SK-N-DZ (cell line): ENCODE measurements at places on chromosomes 7 and 10.

GRCh38 chr10:58467931-58468635, 44.6 kb upstream of the BICC1 start:
- DNase-seq = no peak

DNA sequence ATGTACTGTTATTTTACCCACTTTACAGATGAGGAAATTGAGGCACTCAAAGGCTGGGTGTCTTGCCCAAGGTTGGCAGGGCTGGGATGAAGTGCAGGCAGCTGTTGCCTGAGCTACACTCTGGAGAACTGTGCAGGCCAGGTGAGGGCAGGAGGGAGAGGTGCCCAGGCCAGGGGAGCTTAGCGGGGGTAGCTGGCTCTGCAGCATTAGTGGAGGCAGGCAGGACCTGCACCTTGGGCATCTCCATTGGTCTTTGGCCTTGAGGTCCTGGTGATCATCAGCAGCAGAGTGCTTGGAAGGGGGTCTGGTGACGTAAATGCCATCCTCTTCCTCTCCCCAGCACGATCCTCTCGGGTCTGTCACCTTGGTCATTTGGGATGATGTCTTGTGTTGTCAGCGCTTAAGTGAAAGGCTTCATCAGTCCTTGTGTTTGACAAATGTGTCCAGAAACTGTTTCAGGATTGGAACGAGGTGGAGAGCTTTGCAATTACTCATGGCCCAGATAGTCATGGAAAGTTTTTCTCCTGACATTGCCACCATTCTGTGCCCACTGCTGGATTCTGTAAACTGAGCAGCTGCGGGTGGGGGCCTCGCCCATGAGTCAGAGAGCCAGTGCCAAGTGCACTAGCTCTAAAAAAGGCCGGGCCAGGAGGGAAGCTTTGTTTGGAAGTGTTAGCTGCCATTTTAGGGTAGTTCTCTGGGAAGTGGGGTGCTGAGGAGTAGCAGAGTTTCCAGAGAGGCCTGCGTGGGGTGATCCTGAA, 47.6 kb downstream of the TSPAN15 start:
- DNase-seq = no peak

GRCh38 chr10:83765731-83766130, 373.6 kb upstream of the GHITM start:
- DNase-seq = no peak

DNA sequence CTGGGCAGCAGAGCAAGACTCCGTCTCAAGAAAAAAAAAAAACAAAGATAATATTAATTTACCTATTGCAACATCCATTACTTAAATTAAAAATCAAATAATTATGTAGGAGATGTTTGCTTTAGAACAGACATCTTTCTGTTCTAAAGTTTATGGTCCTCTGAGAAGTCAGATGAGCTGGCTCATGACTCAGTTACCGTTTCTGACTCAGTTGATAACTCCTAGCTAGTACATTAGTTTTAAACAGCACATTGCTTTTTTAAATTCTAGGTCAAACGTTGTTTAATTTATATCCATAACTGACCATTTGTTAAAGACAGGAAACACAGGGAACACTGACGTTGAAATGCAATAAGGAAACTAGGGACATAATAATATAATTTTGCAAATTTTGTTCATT, 162.7 kb downstream of the ETV1 start:
- no peak for DNase-seq

DNA sequence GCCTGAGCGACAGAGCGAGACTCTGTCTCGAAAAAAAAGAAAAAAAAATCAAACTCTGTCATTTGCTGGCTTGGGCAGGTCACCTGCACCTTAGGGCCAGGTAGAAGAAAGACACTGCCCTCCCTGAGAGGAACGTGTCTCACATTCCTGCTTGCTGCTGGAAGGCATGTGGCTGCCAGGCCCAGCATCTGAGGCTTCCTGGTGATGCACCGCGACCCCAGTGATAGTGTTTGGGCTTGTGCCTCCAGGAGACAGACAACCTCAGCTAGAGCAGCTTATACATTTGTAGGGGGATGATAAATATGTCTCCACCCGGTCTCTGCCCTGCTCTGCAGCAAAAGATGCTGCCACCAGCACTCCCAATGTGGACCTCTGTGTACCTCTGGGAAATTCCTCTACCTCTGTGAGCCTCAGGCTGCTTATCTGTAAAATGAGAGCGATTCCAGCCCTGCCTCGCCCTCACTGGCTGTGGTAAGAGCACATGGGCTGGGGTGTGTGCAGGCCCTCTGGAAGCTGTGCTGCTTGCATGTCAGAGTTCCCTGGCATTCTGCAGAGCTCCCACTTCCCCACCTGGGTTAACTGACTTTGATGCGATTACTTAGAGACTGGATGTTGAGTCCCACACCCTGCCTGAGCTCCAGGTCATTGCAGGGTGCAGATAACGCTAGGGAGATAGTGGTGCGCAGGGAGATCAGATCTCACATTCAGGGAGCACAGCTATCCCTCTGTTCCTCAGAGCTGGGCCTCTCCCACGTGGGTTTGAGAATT, 19.9 kb downstream of the SLC29A3 start:
- DNase-seq = peak; percentile 54

DNA sequence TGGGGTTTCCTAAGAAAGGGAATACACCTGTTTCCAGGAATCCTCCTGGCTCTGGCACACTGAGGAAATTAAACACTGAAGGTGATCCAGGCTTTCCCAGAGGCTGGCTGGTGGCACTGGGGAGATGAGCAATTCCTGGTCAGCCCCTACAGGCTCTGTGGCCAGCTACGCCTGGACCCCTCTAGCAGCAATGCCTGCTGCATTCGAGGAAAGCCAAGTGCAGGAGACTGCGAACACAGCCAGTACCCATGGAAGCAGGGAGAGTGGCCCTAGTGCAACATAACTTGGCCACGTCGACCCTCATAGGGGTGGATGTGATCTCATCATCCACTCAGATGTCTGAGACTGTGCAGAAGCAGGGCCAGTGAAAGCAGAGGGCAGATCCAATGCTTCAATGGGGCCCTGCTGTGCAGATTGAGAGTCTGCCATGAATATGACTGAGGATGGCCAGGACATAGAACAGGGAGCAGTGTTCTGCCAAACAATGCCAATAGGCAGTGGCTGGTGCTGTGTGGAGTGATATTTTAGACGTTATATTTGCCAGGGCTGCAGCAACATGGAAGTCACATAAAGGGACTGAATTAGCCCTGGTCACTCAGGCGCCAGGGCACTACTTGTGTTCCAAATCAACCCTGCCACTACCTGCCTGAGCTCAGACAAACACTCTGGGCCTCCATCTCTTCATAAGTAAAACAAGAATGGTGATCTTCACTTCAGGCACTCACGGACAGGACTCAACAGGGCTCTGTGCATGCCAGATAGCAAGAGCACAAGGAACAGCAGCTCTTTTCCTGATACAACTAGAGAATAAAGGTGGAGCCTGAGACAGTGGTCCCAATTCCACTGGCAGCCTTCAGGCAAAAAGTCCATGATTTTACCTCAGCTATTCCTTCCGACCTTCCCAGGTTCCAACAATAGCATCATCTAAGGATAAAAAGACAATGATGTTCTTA, 2.4 kb downstream of the ZNF488 start:
- DNase-seq = no peak

DNA sequence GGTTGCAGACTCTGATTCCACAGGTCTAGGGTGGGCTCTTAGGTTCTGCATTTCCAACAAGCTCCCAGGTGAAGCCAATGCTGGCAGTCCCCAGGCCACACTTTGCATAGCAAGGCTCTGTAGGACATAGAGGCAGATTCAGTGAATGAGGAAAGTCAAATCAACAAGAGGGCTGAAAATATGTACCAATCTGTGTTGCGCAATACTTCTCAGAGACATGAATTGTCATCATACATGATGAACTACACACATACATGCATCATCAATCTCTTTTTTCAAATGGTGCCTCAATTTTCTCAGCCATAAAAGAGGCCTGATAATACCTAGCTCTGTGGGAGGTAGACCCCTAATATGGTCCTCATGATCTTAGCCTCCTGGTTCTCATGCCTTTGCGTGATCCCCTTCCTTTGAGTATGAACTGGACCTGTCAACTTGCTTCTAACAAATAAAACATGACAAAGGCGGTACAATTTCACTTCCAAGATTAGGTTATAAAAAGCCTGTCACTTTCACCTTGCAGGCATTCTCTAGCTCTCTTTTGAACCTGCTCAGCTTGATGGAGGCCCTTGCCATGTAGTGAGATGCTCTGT, 49.0 kb downstream of the PIK3CG start:
- no peak for DNase-seq

GRCh38 chr7:158377800-158378623, 209.6 kb downstream of the PTPRN2 start:
- no peak for DNase-seq

- DNase-seq = no peak
These were observed 71.3 kb downstream of the HDAC9 start for GRCh38 chr7:18566829-18567228.

- DNase-seq = no peak
These were observed 55.5 kb upstream of the ADGRA1 start for GRCh38 chr10:133032231-133032630.

- DNase-seq = no peak
These were observed 76.6 kb upstream of the HGF start for GRCh38 chr7:81846398-81846797.

DNA sequence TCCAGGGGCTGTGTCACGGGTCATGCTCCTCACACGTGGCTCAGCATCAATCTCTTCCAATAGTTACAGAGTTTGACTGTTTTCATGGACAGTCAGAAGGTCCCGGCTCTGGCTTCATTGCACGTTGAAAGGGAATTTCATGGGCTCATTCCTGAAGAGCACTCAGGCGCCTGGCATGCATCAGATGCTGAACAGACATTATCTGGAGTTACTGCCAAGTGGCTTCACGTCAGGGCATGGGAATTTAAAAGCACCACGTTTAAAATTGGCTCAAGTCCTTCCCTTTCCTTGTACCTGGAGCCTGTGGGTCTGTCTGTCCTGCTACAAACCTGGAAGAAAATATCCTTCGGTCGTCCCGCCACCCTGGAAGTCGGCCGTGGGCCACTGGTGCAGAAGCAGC, 50.4 kb downstream of the CFAP46 start:
- no peak for DNase-seq

- DNase-seq = no peak
These were observed 172.9 kb downstream of the PRKCQ start for GRCh38 chr10:6407034-6407721.

GRCh38 chr10:28637346-28637745, 40.0 kb upstream of the BAMBI start:
- DNase-seq = no peak
